NCI-H1436 (cell line): ENCODE measurements at places on chromosomes 5 and 9.
A peak's percentile ranks its signal among the peaks of the same experiment; 100 is the strongest.

DNA sequence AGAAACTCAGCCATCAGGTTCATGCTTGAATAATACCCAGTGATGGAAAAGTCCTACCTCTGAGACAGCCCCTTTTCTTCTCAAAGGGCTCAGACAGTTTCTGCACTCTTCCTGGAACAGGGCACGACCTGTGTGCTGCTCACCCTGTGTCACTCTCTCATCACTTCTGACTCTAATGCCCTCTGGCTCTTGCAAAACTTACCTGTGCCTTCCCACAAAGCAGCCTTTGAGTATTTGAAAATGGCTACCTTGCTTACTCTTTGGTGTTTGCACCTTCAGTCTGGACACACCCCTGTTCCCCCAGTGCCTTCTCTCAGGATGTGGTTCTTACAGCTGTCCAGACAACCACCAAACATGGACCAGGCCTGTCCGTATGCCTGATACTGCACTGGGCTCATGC, 171.4 kb downstream of the GRIA1 start:
- DNase-seq = no peak

DNA sequence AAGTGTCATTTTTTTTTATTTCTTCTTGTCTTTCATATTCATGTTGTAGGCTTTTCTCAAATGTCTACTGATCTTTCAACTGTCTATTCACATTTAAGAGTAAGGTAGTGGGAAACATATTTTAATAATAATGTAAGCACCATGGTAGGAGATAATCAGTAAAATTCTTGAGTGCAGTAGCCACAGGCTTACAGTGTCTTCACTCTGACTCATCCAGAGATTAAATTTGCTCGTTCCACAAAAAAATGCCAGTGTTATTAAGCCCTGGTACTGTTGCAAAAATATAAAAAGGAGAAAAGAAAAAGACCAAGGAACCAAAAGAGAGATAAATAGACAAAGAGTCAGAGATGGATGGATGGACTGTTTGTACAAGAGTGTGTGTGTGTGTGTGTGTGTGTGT, 43.0 kb downstream of the PARP8 start:
- DNase-seq = no peak

DNA sequence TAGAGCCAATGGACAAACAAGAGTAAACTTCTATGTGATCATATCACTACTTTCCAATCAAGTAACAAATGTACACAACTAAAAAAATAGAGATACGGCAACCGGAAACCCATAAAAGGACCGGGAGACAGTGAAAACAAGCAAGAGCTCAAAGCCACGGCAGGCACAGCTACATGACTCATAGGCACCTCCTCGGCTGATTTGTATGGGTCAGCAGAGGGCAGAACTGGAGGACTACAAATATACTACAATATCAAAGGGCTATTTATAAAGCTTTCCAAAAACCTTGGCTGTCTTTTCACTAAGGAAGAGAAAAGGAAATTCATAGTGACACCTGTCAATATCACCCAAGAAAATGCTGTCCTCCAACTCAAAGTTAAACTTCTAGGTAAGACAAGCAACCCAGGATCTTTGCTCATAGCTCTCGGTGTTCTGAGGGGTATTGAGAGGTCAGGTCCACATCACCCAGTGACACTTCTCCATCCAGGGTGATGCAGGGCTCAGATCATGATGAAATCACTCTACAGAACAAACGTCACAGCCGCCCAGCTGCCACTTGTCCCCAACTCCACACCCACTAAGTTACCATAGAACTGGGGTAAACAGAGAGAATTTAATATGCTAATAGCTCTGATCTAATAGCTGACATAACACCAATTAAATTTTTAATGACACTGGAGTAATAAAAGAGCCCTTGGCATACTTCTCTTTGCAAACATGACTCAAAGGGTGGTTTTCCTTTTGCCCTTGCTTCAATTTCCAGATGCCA, 41.3 kb downstream of the PFDN1 start:
- DNase-seq = peak; percentile 37

DNA sequence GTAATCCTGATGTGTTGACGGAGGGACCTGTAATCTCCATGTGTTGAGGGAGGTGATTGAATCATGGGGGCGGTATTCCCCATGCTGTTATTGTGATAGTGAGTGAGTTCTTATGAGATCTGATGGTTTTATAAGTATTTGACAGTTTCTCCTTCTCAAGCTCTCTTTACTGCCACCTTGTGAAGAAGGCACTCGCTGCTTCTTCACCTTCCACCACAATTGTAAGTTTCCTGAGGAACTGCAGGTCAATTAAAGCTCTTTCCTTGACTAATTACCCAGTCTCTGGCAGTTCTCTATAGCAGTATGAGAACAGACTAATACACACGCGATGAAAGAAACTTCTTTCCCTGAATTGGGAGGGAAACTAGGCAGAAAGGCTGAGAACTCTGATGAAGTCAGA, 141.1 kb upstream of the RAD23B start:
- no peak for DNase-seq
